ENCODE measurements at places on chromosomes 5 and 9.

DNA sequence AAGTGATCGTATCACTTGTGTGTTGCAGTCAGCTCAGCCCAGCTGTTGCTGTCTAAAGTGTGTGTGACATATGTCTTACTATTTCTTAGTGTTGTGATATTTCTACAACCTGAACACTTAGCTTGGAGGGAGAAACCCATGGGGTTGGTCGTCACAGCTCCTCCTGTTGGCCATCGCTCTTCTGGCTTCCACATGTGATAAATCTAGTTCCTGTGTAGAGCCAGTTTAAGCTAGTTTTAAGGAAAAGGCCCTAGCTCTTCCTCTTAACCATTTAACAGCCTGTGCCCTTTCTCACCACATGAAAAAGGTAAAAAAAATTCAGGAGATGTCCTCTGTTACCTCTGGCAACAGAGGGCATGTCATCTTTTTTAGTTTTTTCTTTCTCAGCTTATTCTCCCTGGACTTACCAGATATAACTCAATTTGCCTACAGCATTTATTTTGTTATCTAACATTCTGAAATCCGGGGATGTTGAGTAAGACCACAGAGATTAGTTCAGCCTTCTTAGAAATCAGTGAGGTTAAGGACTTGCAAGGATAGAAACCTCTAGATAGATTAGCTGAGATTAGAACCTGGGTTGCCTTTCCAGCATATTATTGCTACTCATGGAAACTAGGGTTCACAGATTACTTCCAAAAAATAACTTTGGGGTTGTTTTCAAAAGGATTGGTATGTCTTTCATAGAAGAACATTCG lies 100.4 kb downstream of the GAPVD1 start:
- DNase-seq, result no peak

GRCh38 chr5:24571302-24571701 lies 73.5 kb downstream of the CDH10 start:
- DNase-seq, result no peak

- no peak for DNase-seq
Measured at GRCh38 chr9:75591972-75592371, 298.5 kb upstream of the PCSK5 start.

DNA sequence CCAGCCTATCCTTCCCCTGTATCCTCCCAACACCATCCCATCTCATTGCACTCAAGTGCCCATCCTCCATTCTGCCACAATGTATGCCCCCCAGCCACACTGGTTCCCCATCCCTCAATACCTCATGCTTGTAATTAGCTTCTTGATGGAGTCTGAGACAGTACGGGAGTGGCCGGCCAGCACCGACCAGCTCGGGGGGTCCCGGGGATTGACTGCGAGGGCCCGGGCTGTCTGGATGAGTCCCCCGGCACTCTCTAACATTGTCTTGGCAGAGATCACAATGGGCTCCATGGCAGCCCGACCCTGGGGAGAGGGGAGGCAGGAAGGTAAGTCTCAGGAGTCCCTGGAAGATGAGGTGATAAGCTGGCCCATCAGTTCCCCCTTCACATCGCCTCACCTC lies 17.2 kb upstream of the TPM2 start:
- no peak for DNase-seq

- DNase-seq, result no peak
Measured at GRCh38 chr9:106111039-106111730, 416.8 kb downstream of the TMEM38B start.

- DNase-seq, result no peak
Measured at GRCh38 chr9:93132946-93133680, 938 bp downstream of the NINJ1 start.

All from hematopoietic multipotent progenitor cell treated with erythropoietin and hydrocortisone succinate and interleukin-3 and kit ligand, for 15 days (in vitro differentiated cells).